ENCODE measurements at places on chromosomes 12 and 14. TPM values are rescaled to one million over a fixed set of nuclear protein-coding genes. Genes with fewer than 3 reads are reported as not detected.

The SLCO1A2 gene
- not detected for total RNA-seq

The POLE2 gene
- total RNA-seq: 2.9 TPM

The CLEC7A gene
- total RNA-seq: 6.3 TPM

The ARHGAP9 gene
- total RNA-seq: 15.0 TPM

DNA sequence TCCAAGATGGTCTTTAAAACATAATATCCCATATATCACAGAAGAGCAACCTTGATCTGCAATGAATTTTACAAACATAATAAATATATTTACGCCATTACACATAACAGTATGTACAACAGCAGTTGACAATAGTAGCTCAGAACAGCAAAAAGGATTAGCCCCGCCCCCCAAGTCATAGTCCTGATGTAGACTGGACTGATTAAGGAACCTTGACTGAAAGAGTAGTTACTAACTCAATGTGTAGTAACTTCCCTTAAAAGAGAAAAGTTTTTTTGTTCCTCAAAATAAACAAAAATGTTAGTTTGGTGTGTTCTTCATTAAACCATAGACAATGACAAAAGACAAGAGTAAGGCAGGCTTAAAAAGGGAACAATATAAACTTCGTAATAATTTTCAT is 44.5 kb downstream of the GTF2A1 start:
- no peak for DNase-seq

DNA sequence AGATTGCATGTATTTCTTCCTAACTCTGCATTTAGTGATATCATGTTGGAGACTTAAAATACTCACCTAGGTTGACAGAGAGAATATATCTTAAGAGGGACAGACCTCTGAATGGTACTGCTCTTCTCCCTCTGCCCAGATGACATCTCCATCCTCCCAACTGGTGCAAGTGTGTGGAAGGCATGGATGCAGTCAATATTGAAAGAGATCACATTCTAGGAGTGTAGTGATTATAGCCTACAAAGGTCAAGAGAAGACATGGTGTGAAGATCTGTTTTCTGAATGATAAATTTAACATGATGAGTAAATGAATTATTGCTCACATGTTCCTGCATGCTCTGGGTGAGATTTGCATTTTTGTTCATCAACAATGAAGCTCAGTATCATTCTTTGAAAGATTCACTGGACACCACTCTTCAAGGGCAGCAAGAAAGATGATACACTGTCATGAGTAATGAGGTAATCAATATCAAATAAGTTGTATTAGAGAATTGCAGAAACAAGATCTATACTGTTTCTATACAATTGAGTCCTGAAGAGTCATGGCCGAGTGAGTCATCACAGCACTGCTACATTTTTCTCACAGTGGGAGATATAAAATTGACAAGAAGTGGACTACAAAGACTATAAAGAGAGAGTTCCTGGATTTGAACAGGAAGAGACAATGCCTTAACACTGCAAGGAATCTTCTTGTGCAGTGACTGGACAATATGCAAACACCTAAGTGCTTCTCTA is 183.3 kb upstream of the KRR1 start:
- DNase-seq: no peak

- no peak for DNase-seq
Measured at GRCh38 chr12:119940897-119941296, 48.1 kb upstream of the BICDL1 start.

- no peak for DNase-seq
Measured at GRCh38 chr14:26344596-26344995, 253.2 kb downstream of the NOVA1 start.

DNA sequence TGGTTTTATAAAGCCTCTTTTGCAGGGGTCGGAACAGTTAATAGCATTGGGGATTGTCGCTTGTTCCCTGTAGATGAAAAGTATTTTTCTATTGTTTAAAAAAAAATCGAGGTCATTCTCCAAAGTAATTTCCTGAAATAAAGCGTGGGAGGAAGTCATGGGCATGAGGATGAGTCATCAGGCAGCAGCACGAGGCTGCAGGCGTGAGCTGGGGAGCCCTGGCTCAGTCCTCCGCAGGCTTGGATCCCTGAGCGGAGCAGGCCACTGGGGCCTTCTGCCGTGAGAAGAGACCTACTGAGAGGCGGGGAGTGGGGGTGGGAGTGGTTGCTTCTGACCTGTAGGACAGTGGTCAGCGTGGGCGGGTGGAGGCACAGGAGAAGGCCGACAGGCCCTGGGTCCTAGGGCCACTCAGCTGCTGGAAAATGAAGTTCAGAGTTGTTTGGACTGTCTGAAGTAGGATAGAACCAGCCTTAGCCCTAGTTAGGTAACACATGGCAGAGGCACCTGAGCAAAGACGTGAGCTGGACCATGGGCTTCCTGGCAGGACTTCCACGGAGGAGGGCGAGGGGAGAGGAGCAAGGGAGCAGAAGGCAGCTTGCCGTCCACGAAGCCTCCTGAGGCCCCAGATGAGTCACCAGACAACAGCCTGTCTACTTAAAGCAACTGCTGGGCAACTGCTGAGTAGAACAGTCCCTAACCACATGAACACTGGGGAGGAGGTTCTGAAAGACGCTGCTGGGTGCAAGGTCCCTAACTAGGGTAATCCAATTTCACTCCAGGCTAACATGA is 21.1 kb upstream of the LGALS3 start:
- DNase-seq: peak; percentile 92

DNA sequence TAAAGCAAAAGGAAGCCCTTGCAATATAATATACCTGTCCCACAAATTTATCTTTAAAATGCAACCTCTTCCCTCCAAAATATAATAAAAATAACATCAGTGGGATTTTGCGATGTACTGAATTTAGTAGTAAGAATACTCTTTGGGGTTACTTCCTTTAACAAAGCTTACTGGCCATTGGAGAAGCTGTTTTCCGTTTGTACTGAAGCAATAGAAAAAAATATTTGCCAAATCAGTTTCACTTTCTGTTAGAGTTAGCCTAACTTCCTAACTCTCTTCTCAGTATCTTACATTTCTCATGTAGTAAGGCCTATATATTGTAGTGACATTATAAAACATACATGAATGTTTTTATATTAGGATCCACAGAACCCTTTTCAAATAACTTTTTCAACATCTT is 3.7 kb downstream of the MAX start:
- no peak for DNase-seq

DNA sequence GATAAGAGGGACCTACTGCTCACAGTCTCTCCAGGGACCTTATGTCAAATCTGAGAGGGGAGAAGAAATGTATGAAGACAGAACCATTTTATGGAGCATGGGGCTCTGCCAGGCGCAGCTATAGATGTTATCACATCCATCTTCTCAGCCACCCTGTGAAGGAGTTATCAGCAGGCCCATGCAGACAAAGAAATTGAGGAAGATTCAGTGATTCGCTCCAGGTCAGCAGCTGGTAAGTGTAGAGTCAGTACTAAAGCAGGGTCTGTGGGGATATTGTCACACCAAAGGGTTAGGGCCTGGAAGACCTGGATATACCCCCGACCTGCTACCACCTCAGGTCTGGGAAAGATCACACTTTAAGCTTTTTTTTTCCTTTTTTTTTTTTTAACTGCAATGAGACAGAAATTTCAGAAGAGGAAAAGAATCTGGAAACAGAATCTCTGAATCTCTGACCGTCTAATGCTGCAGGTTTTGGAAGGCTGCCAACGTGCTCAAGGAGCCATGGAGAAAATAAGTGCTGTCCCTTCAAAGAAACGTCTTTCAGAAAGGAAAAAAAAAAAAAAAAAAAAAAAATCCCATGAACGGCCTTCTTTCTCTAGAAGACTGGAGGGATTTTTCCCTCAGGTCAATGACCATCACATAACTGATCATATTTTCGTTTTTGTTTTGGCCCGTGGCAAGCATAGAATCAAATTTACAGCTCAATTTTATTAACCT is 73.3 kb upstream of the PLEKHG7 start:
- no peak for DNase-seq

- DNase-seq: no peak
Measured at GRCh38 chr14:75301666-75302325, 23.2 kb downstream of the FOS start.

GRCh38 chr12:54749191-54749818 is 101.1 kb upstream of the DCD start:
- peak; percentile 19 for DNase-seq

GRCh38 chr14:74647678-74648461 is 35.8 kb upstream of the LTBP2 start:
- DNase-seq: no peak

GRCh38 chr14:102194856-102195255 is 55.2 kb downstream of the WDR20 start:
- DNase-seq: no peak

- DNase-seq: peak; percentile 53
Measured at GRCh38 chr14:78164226-78164853, 5.8 kb upstream of the NRXN3 start.

DNA sequence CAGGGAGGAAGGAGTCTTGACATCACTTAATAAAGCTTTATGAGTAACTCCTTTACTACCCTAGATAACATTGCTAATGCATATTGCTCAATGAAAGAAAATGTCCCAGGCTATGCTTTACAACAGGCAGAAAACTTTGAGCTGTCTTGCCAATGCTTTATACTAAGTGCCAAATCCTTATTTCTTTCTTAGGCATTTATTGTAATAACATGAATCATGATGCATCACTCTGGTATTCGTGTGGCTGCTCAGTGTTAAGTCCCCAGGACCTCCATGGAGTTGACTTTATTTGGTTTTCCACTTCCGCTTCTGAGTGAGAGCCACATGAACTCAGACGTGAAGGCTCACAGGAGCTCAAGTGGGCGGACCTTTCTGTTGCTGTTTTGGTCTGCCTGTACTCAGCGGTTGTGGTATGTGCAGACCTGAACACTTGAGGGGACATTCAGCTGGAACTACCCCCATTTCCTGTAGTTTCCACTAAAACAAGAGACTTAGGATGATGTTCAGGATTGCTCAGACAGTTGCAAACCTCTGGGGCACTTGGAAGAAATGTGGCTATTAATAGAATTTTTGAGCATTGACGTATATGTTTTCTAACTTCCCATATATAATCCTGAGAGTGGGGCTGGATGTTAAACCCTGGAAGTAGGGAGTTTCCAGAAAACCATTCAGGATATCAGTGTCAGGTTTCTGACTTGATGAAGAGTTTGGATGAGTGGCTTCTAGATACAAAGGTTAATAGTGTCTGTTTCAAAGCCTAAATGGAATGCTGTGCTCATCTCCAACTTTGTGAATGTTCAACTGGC is 258.6 kb downstream of the MSRB3 start:
- DNase-seq: no peak

DNA sequence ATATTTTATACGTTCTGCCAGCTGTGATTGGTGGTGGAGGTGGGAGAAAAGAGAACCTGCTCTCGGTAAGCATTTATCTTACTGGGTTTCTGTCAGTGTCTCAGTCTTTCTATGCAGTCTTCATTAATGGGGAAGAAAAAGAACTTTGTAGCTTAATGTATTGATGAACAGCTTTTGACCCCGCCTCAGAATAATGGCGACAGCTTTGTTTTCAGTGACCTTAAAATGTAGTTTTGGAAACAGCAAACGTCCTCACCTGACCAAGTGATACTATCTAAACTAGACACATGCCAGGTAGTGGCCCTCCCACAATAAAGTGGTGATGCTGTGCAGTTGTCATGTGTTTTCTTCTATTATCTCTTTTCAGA is 1.4 kb downstream of the DACT1 start:
- no peak for DNase-seq

GRCh38 chr14:61872452-61872851 is 110.2 kb downstream of the SNAPC1 start:
- DNase-seq: no peak

GRCh38 chr12:4383304-4383865 is 3.9 kb upstream of the FGF23 start:
- no peak for DNase-seq
